ENCODE measurements at places on chromosomes 5 and 9. TPM values are rescaled to one million over a fixed set of nuclear protein-coding genes. Genes with fewer than 3 reads are reported as not detected.

DNA sequence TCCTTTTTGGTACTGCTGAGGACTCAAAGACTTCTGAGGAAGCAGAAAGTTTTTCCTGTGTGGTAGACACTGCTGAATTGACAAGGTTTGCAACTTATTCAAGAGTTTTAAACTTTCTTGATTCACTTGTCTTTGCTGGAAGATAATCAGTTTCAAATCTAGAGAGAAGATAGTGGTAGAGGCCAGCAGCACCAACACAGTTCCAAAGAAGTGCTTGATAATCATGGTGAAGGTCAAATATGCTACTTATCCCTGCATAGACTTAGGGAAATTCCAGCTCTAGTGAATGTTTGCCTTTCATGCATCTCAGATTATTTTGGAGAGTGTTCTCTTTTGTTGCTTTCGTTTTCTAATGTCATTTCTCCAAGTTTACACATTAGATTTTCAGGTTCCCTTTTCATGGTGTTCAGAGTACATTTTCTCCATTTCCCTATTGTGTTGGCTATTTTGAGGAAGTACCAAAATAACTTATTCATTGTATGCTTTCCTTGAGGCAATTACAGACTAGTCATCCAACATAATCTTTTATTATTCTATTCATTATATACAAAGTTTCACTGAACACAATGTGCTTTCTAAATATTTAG lies 550 bp downstream of the IFNE start:
- no peak for DNase-seq

CD274 gene
- 34.5 TPM for total RNA-seq

GRCh38 chr5:126373375-126374108 lies 49.7 kb upstream of the GRAMD2B start:
- DNase-seq, result no peak

GPR150 gene
- 0.39 TPM for total RNA-seq

DNA sequence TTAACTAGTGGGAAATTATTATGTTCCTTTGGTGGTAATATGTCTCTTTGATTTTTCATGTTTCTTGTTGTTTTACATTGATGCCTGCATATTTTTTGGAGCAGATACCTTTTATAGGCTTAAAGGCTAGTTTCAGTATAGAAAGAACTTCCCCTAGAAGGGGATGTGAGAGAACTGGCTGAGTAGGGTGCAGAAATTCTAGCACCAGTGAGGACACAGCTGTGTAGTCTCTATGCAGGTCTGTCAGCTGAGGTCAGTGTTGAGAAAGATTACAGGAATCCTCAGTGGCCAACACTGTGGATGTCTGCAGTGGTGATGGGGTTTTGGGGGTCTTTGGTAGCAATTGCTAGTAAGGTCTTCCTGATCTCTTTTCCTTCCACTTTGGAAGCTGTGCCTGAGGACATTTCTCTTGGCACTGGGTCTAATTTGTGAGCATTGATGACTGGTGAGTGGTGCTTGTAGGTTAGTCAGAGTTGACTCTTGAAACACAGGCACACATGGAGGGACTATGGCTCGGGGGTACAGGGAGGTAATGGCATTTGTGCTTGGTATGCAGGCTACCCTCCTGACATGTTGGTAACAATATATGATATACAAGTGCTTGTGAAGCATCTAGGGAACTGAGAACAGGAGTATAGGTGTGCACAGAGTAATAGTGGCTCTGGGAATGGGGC lies 221.4 kb downstream of the SPATA31D1 start:
- DNase-seq, result no peak

GRCh38 chr5:149732324-149733128 lies 2.4 kb downstream of the PPARGC1B start:
- no peak for DNase-seq
